Activated CD4-positive, alpha-beta T cell treated with anti-CD3 and anti-CD28 coated beads for 48 hours (primary cell): ENCODE measurements at places on chromosomes 11 and 22.
A peak's percentile ranks its signal among the peaks of the same experiment; 100 is the strongest.

- no peak for DNase-seq
Observed at GRCh38 chr11:3123761-3124733, 41.1 kb downstream of the OSBPL5 start.

GRCh38 chr11:36278531-36279282, 10.5 kb downstream of the COMMD9 start:
- no peak for DNase-seq

- DNase-seq = no peak
Observed at GRCh38 chr11:78438298-78438975, 20.8 kb upstream of the GAB2 start.

DNA sequence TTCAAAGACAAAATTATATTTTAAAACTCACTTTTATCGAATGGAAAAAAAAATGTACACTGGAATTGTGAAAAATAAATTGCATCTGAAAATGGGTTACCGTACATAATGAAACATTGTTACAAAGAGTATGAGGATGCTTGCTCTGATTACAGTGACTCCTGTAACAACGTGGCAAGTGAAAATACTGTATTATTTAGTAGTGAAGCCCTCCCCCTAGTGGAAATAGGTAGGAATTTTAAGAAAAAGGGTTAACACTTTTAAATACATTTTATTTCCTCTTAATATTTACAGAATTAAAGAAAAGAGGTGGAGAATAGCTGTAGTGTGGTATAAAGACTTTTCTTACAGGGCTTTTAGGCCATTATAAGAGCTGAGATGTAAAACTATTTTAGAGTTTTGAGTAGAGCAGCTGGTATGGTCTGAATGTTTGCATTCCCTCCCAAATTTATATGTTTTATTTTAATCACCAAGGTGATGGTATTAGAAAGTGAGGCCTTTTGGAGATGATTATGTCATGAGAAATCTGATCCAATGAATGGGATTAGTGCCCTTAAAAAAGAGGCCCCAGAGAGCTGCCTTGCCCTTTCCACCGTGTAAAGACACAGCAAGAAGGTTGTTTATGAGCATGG, 25.2 kb downstream of the FAM76B start:
- DNase-seq = no peak

DNA sequence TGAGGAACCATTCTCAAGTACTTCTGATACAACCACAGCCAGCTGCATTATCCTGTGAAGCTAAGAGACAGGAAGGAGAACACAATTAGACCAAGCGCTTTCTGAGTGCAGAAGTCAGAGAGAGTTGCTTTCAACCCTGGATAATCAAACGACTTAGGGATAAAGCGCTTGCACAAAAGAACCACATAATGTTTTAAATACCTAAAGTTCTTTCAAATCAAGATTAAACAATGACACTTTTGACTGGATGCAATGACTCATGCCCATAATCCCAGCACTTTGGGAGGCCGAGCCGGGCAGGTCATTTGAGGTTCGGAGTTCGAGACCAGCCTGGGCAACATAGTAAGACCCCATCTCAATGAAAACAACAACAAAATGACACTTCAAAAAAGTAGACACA, 145.1 kb downstream of the SWAP70 start:
- DNase-seq = no peak

- peak; percentile 64 for DNase-seq
Observed at GRCh38 chr22:50621356-50621880, 6.5 kb downstream of the ARSA start.
